T1000 (cell line): ENCODE measurements at places on chromosomes 2 and 18.

DNA sequence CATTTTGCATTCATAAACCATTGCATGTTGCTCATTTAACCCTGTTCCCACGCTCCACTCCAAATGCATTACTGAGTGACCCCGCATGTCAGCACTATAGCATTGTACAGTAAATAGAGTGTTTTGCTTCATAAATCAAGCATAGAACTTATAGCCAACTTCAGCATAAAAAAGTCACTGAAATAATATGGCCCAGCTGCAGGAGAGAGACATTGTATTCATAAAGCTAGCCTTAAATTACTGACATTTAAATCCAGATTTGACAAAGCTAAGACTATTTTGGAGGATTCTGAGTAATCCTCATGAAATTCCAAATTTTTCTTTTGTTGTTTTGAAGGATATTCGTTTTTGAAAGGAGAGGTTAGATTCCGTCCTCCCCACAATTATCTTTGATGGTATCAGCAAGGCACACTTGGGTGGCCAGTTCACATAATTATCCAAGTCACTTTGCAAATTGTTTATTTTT, 320.9 kb upstream of the TCF4 start:
- DNase-seq = no peak

DNA sequence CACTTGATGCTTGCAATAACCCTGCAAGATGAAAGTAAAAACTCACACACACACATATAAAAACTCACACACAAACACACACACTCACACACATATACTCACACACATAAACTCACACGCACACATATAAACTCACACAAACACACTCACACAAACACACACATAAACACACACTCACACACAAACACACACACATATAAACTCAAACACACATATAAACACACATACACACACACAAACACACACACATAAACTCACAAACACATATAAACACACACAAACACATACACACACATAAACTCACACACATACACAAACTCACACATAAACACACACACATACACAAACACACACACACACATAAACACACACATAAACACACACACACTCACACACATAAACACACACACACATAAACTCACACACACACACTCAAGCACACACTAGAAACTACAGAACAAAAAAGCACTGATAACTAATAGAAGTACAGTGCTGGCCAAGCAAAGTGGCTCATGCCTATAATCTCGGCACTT, 117.7 kb upstream of the TEKT4 start:
- no peak for DNase-seq

DNA sequence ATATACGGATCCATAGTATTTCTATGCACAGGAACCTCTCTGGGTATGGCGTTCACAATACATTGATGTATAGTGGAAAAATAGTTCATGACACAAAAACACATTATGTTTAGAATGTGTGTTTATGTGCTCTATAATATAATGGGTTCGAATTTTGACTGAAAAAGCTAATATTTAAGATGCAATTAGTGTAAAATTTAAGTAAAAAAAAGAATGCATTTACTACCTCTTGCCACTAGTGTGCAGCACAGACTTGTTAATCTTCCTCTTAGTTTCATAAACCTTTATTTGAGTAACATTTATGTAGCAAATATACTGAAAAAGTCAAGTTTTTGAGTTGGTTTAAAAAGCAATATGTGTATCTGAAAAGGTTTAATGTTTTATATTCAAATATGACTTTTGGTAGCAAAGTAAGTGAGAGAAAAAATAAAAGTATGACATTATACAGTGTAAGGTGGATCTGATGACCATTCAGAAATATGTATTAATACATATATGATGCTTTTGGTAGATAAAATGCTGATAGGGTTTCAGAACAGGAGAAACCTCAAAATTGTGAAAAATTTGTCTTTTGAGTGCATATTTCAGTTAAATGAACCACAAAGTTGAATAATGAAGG, 49.4 kb downstream of the CCDC102B start:
- no peak for DNase-seq

DNA sequence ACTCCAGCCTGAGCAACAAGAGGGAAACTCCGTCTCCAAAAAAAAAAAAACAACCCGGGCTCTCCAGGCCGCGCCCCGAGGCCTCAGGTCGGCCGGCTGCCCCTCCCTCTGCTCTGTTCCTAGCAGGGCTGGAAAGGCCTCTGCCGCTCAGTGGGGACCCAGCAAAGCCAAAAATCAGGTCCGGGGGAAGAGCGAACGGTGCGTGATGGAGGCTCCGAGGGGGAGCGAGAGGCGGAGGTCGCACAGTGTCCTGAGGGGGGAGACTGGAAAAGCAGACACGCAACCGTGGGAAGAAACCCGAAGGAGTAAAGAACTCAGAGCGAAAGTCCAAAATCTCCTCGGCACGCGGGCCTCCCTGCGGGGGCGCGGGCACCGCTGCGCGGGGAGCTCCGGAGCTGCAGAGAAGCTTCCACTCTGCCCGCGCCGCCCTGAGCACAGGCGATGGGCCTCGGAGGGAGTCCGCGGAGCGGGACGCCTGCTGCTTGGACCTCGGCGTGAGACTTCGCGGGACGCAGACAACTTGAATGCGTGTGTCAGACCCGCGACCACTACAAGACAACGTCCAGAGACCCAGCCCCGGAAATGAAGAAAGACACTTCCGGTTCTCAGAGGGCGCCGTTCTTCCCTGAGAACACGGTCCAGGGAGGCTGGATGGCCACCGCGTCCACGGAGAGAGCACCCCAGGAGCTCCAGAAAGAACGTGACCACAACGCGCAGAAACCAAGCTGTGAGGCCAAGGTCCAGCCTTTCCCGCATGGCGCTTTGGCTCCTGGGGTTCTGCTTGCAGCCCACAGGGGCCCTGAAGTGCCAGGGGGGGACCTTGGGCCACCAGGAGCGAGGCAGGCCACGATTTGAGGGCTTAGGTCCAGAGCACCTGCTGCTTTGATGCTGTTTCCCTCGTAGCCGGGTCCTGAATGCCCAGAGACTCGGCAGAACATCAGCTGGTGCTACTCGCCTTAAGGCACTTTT, 219.8 kb downstream of the DPP10 start:
- no peak for DNase-seq

- no peak for DNase-seq
Observed at GRCh38 chr2:12448846-12449505, 267.8 kb upstream of the TRIB2 start.

- no peak for DNase-seq
Observed at GRCh38 chr2:224613543-224614286, 28.6 kb upstream of the CUL3 start.

DNA sequence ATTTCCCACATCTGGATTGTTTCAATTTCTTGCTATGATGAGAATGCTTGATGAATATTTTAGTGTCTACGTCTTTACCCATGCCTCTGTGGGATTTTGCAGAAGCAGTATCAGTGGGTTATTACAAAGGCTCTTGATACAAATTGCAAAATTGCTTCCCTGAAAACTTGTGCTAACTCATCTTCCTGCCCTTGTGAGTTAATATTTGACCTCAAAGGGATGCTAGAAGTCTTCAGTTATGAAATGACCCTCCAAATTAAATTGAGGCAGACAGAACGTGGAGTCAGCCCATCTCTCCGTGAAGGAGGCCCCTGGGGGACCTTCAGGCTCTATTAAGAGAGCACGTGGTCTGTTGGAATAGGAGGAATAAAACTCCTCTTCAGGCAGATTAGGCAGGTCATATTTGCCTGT, 239.2 kb upstream of the HS6ST1 start:
- no peak for DNase-seq

- DNase-seq = no peak
Observed at GRCh38 chr2:44778221-44778654, 163.3 kb upstream of the SIX3 start.

GRCh38 chr2:196482119-196483065, 157.1 kb upstream of the CCDC150 start:
- DNase-seq = no peak

- no peak for DNase-seq
Observed at GRCh38 chr2:43676322-43677050, at the start of gene C1GALT1C1L. Gene C1GALT1C1L (minus strand): TSS chr2:43676429. CDS start chr2:43676322, 107 bp downstream.

DNA sequence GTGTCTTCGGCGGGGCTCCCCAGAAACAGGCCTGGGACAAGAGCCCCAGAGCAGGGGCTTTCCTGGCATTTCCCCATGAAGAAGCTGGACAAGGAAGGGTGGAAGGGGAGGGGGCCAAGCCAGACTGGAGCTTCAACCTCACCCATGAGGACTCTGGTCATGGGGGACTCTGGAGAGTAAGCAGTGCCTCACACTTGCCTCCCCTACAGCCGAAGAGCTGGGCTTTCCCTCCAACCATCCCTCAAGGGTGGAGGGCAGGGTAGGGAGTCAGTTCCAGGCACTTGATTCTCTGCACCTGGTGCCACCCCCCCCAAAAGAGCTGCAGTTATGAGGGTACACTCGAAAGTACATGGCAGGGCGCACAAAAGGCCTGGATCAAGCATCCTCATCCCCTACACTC, 246.6 kb downstream of the TFCP2L1 start:
- no peak for DNase-seq

DNA sequence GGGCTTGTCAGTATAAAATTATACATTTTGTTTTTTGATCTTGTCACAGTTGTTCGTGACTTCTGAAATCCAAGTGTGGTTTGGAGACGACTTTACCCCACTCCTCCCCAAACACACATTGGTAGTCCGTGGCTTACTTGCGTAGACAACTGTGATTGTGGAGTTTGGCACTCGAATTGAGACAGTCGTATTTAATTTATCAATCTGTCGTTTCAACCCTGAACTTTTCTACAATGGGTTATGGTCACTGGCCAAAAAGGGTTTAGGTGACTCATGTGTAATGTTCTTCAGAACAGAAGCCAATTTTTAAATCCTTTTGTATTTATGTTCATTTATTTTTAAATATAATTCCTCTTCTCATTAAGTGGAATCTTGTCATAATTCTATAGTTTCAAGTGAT, 129.9 kb downstream of the SPTBN1 start:
- DNase-seq = no peak

- DNase-seq = no peak
Observed at GRCh38 chr18:3510024-3510423, 60.1 kb downstream of the TGIF1 start.

DNA sequence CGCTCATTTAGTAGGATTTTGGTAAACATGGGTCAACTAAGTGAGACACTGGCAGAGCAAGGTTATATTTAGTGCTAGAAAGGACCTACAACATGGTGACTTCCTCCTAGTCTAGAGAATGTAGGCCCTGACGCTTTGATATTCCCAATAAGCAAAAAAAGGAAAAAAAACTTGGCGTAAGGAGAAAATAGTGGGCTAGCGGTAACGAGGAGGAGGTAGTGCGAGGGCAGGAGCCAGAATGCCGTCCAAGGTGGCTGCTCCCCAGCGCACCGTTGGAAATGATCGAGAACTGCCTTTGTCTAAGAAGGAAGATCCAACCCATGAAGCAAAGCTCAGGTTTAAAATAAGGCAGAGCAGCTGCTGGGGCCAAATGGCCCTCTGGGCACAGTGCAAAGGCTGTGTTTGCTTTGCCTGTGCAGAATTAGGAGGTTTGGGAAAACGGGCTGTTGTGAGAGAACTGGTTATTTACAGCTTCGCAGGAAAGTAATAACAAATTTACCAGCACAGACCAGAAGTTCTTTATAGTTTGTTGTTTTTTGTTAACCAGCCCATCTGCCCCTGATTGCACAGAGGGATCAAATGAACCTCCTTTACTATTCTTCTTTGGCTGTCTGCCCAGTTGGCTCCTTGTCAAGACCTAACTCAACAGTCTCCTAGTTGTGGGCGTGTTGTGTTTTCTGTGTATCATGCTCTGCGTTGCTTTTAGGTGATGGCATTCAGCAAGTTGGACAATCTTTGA, 86.6 kb downstream of the ITGB1BP1 start:
- peak; percentile 68 for DNase-seq

DNA sequence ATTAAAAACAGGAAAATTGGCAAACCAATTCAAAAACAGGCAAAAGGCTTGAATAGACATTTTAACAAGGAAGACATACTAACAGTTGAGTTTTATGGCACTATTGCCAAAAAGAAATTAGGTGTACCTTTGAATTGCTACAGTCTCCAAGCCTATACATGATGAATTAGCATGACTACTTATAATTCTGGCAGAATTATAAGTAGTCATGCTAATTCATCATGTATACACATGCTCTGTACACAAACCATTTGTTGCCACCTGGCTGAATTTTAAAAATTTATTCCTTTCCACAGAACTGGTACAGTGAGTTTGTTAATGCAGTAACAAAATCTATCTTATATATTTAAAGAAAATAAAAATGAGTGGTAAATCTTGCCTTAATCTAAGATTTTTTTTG, 1332.0 kb upstream of the CRIM1 start:
- no peak for DNase-seq

DNA sequence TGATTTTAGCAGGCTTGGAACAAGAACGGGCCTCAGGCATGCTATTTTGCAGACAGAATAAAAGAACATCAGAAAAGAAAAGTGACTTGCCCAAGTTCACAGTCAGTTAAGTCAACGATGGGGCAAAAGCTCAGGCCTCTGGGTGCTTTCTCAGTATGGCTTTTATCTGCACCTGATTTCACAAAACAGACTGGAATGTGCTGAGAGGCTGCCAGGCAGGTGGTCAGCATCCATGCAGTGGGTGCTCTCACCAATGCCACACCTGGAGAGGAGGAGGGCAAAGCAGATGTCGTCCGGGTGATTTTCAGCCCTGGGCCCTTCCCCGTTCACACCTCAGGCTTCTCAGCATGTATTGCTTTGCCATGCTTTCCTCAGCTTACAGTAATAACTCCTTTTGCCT, 854.6 kb downstream of the RNF144A start:
- no peak for DNase-seq

DNA sequence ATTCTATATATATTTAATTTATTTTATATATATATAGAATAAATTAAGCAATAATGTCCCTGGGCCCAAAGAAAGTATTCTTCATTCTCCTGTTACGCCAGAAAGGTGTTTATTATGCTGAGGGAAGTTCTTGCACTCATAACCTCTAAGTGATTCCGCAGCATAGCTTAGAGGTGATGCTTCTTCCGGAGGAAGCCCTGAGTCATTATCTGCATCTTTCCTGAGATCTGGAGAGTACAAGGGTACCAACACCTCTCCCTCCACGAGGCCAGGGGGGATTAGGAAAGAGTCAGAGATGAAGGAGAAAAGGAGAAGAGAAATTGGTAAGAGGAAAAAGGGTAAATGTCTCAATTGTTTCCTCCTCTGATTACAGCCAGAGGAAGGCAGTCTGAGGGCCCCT, 43.1 kb upstream of the RTN4 start:
- DNase-seq = no peak

- DNase-seq = no peak
Observed at GRCh38 chr2:181117206-181117925, 137.0 kb downstream of the UBE2E3 start.

GRCh38 chr2:223467196-223467595, 135.0 kb downstream of the SCG2 start:
- no peak for DNase-seq

GRCh38 chr2:9752441-9753275, 90.6 kb upstream of the TAF1B start:
- DNase-seq = peak; percentile 77

- no peak for DNase-seq
Observed at GRCh38 chr2:222862106-222862908, 1.5 kb downstream of the ACSL3 start.

- no peak for DNase-seq
Observed at GRCh38 chr2:240820607-240821428, 799 bp upstream of the KIF1A start.

- DNase-seq = no peak
Observed at GRCh38 chr2:10877651-10878111, 34.1 kb upstream of the KCNF1 start.

- no peak for DNase-seq
Observed at GRCh38 chr2:155633887-155634570, 698.5 kb downstream of the NR4A2 start.

- no peak for DNase-seq
Observed at GRCh38 chr2:184302506-184302905, 295.8 kb upstream of the ZNF804A start.
